ENCODE measurements at places on chromosomes 3 and 15.
A peak's percentile ranks its signal among the peaks of the same experiment; 100 is the strongest.

DNA sequence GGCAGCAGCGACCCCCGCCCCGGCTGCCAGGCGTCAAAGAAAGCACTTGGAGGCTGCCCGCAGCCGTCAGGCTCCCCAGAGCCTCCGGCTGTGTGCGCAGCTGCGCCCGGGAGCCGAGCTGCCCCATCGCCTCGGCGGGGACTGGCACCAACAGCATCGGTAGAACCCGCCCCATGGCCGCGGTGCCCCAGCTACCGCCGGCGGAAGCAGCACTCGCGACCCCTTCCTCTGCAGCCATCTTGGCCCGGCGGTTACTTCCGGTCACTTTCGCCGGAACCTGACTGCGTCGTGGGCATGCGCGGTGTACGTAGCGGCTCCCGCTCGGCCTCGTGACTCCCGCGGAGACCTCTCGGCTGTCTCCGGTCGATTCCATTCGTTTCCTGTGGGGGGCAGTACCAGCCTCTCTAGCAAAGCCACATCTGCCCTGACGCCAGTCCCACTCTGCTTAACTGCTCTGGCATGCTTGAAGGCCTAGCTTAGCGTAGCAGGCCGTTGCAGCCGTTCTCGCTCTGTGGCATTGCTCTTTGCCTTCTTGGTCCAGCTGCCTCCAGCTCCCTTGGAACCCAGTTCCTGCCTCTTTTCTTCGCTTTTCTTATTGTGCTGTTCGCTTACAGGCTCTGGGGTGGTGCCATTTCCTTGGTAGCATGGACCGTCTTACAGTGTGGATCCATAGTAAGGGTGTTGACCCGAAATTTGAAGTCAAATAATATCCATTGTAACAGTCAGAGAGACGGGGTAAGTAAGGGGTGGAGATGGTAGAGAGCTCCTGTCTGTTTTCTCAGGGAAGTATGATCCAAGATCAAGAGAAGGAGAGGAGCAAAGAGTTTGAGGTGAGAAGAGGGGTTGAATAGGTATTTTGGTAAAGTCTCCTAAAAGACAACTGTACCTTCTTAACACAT is at the start of gene SPG11:
Gene SPG11 (minus strand): TSS at position 253 of the 899 bp plus-strand sequence. CDS start 15 bp downstream, at position 238.
- peak; percentile 98 for DNase-seq
- peak within 1 kb of the TSS; percentile 85 for H3K4me3 ChIP-seq
- H3K27me3 ChIP-seq: no peaks in the 10 kb centered on the region
- H3K36me3 ChIP-seq: peaks cover 19% of the 10 kb centered on the region
- peak within 1 kb of the TSS; percentile 99 for H3K27ac ChIP-seq

- H3K4me1 ChIP-seq: peaks cover 39% of the 10 kb centered on the region
- peak overlapping the region; percentile 99 for H3K27ac ChIP-seq
- H3K27me3 ChIP-seq: no peaks in the 10 kb centered on the region
- no peak for DNase-seq
Measured at GRCh38 chr3:31531452-31531991, 1.2 kb upstream of the STT3B start.

DNA sequence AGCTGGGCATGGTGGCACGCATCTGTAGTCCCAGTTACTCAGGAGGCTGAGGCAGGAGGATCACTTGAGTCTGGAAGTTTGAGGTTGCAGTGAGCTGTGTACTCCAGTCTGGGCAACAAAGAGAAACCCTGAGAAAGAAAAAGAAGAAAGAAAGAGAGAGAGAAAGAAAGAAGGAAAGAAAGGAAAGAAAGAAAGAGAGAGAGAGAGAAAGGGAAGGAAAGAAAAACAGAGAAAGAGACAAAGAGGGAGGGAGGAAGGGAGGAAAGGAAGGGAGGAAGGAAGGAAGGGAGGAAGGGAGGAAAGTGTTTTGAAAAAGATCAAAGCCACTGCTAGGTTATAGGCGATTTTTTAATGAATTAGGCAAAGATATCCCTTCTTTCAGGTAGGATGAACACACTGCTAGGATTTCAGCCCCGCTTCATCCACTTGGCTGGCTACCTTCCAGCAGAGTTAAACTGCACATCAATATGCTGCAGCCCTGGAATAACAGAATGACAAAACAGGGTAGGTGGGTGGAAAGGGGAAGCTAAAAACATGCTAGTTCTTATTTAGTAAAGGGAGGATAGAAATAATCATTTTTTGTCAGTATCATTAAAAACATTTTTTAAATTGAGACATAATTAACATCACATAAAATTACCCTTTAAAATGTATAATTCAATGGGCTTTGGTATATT is 12.8 kb upstream of the PPARG start:
- DNase-seq: no peak
- H3K4me3 ChIP-seq: no peak overlapping the region
- H3K4me1 ChIP-seq: no peaks in the 10 kb centered on the region

- H3K36me3 ChIP-seq: no peaks in the 10 kb centered on the region
- DNase-seq: no peak
- H3K27ac ChIP-seq: no peak overlapping the region
- no peak overlapping the region for H3K4me3 ChIP-seq
Measured at GRCh38 chr3:121411523-121411922, 134.3 kb downstream of the POLQ start.

All from tibial nerve (tissue), 4 donors.